ENCODE measurements at places on chromosomes 5 and 9.

DNA sequence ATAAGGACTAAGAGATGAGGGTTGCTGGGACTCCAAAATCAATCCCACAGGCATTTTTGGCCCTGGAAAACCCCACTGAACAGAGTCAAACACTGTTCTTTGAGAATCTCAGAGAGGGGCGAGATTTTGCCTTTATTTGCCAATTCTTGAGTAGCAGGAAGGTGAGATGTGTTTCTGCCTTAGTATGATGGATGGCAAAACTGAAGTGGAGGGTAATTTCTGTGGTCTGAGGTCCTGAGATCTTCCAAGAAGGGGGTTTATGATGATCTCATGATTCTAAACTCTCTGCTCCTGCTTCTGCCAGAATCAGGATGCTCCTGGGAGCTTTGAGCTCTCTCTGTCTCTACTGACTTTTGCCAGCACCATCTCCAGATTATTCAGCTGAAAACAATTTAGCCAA lies 174.8 kb upstream of the CLINT1 start:
- no peak for DNase-seq

DNA sequence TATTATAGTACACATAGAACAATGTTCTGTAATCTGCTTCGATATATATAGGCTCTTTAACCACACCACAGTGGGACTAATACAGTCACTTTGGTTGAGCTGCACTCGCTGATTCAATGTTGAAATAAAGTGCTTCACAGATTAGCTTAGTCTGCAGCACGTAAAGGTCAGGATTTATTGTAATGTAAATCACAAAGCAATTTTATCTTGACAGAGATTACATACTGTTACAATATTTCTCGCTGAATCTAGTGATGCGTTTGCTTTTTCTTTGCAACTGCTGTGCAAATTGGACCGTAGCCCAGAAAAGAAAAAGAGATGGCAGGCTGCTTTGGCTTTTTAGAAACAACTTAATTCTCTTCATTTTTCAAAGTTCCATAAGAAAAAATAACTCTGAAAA lies 52.9 kb downstream of the CETN3 start:
- no peak for DNase-seq

DNA sequence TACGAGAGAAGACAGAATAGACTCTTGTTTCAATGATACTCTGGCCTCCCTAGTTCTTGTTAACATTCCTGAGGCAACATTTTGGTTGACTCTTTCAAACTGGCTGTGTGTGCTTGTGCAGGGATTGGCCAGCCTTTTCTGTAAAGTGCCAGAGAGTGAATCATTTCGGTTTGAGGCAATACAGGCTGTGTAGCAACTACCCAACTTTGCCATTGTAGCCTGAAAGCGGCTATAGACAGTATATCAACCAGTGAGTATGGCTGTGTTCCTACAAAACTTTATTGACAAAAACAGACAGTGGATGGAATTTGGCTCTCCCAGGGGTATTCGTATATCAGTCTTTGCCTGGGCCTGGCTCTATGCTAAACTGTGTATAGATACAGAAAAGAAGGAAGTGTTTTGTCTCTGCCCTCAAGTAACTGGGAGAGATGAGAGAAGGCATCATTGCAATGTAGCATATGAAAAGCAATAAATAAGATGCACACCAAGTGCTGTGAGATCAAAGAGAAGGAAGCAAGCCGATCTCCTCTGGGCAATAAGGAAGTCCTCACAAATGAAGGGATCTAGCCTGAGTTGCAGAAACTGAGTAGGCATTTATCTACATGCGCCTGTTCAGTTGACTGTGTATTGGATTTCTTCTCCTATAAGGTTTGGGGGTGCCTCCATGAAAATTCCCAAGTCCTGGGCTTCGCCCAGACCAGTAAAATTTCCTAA lies 568.0 kb upstream of the KLF4 start:
- no peak for DNase-seq

DNA sequence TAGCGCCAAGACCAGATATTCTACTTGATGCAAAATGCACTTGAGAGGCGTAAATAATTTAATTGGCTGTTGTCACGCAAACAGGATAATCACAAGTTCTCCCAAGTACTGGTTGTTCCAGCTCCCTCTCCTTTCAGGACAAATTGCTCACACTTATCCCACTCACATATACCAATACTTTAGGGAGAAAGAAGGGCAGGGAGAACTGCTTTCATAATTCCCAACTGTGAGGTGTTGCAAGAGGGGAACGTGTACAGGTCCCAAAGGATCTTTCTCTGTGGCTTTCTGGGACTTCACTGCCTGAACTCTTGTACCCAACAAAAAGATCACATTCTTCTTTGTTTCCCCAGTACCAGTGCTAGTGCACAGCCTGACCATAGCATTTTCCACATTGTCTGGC lies 21.5 kb upstream of the TGFBI start:
- no peak for DNase-seq

GRCh38 chr9:137514691-137515337 lies 35.4 kb downstream of the PNPLA7 start:
- DNase-seq, result no peak

- no peak for DNase-seq
These were observed 50.0 kb upstream of the COL5A1 start for GRCh38 chr9:134591573-134591981.

DNA sequence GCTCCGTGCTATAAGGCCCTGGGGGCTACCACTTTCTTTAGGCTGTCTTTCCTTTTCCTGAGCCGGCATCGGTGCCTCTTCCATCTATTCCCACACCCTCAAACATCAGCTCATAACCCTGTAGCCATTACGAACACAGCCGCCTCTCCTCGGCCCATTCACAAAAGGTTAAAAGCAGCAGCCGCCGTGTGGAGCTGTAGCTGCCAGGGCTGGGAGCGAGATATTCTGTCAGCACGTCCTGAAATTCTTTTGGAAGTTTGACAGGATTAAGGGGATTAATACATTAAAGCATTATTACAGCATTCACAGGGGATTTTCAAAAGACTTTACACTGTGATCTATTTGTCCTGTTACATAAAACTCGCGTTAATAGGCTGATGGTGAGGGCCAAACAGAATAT lies 428.2 kb downstream of the CDK5RAP2 start:
- DNase-seq, result no peak

GRCh38 chr5:59276325-59276675 lies 617.2 kb downstream of the PDE4D start:
- no peak for DNase-seq

- DNase-seq, result no peak
These were observed 18.0 kb downstream of the OTULINL start for GRCh38 chr5:14599476-14600127.

- DNase-seq, result no peak
These were observed 62.0 kb upstream of the RNF130 start for GRCh38 chr5:180133551-180133950.

- no peak for DNase-seq
These were observed 63.8 kb upstream of the COL15A1 start for GRCh38 chr9:98879963-98880310.

DNA sequence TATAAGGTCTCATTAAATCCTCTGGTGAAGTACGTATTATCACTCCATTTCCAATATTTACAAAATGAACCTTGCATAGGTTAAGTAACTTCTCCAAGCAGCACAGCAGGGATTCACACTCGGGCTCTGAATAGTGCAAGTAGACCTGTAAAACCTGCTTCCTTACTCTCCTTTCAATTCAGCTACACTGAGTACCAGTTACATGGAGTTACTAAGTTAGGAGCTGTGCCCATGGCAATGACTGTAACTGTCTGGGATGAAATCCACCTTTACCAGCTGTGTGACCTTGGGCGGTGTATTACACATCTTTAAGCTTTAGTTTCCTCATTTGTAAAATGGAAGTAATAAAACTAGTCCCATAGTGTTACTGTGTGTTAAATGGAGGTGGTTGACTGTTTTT lies 15.9 kb upstream of the MOB3B start:
- no peak for DNase-seq

DNA sequence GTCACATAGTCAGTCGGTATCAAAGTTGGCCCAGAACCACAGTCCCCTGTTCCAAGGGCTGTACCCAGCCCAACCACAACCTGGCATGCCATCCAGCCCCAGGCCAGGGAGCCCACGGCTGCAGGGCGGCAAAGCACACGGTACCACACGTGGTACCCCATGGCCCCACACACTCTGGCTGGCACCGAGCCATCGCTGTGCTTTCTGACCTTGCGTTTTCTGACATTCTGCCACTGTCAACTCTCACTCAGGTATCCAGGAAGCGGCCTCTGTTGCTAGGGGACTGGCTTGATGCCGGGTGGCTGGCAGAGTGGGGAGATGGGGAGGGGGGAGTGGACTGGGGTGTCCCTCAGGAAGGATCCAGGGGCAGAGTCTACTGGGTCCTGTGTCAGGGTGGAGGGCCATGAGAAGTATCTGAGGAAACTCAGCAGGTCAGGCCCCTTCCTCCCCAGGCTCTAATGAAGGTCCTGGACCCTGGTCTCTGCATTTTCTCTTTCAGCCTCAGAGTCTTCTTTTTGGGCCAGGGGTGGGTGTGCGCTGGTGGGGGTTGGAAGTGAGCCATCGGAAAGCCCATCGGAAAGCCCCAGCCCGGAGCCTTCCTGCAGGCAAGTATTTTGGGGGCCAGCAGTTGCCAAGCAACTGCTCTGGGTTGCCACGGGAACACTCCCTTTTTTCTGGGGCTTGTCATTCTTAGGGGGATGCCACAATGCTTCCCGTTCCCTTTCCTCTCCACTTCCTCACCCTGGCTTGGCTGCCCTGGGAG lies 21.0 kb upstream of the RALGDS start:
- no peak for DNase-seq

DNA sequence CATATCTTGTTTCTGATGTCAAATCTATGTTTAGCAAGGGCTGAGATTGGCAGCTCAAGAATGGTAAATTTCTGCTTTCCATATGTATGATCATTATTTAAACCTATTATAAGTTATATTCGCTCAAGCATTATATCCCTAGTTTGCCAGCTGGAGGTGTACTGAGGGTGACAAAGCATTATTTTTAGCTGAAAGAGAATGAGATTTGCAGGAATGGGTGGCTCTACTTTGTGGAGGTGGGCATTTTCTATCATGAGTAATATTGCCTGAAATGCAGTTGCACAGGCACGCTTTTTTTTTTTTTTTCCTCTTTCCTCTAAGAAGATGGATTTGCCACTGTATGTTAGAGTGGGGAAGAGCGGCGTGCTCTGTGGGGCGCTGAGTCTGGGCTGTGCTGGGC lies 393.8 kb downstream of the EBF1 start:
- no peak for DNase-seq

- no peak for DNase-seq
These were observed 8.9 kb downstream of the IFNE start for GRCh38 chr9:21473236-21473635.

- no peak for DNase-seq
These were observed 174.2 kb downstream of the CACNA1B start for GRCh38 chr9:138051586-138052321.

GRCh38 chr5:44659334-44659733 lies 149.4 kb upstream of the MRPS30 start:
- DNase-seq, result no peak

DNA sequence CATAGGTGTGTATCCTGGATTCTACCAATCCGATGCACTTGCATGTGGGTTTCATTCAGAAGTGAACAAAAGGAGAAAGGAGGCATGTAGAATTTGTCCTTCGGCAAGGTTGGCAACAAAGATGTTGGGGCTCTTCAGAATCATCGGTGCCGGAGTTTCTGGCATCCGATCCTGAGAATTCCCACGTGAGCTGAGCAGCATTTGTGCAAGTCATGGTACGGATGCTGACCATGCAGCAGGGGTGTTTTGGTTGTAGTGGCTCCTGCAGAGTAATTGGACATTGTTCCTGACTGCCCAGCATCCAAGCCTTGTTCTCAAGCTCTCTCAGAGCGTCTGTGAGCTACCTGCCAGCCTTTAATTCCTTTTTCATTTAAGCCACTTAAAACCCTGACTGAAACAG lies 19.0 kb upstream of the POC5 start:
- no peak for DNase-seq

DNA sequence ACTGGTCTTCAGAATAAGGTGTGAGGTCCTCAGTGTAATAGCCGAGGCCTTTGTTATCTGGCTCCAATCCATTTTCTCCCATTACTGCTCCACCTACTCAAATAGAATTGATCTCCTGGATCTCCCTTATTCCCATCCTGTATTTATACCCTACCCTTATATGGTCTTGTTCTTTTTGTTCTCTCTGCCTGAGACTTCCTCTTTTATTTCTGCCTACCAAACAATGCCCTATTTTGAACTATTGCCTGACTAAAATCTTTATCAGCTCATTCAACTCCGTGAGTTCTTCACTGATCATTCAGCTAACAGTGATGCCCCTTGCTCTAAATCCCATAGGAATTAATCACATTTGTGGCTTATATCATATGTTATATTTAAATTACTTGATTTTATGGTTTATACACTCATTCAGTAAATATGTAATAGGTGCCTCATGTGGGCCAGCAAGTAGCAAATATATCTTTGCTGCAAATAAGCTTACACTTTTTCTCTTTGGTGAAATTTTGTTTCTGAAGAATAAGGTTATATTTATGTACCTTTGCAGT lies 417.5 kb upstream of the MEF2C start:
- no peak for DNase-seq

DNA sequence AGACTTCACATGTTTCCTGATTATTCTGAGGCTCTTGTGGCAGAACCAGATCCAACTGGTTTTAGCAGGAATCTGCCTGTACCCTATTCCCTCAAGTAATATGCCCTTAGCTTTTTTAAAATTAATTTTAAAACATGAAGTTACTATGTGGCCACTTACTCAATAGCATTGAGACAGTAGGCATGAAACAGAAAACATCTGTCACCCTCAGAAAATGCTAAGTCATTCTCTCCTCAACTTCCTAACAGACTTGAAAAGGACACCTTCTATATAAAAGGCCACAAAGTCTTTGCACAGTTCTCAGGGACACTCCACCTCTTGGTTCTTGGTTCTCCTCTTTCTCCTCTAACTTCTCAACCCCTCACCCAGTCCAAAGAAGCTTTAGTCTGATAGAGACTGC lies 277.8 kb downstream of the RAB3C start:
- DNase-seq, result no peak

GRCh38 chr5:10459080-10460055 lies 17.7 kb downstream of the ROPN1L start:
- no peak for DNase-seq

GRCh38 chr9:127129718-127130085 lies 7.3 kb upstream of the ANGPTL2 start:
- DNase-seq, result peak; percentile 17

DNA sequence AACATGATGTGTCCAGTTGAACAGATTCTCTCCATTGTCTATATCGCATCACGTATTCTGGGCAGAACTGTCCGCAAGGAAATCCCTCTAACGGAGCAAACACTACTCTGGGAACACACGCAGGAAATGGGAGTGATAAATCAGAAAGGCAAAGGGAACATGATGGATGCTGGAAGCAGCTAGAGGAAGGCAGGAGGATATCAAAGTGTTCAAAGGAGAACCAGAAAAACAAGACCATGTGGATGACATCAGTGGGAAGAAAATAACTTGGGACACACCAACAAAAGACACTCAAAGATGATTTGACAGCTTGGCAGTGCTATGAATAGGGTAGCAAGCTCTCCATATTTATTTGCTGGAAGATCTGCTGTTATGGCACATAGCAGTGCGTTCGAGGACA lies 142.9 kb downstream of the PLK2 start:
- DNase-seq, result no peak

DNA sequence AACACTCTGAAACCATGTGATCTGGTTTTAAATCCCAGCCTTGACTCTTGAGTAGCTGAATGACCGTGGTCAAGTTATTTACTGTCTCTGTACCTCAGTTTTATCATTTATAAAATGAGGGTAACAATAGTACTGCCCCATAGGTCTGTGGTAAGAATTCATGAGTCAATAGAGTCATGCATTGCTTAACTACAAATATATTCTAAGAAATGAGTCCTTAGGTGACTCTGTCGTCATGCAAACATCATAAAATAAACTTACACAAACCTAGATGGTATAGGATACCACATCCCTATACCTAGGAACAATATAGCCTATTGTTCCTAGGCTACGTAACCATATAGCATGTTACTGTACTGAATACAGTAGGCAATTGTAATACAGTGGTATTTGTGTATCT lies 20.3 kb upstream of the ABCA1 start:
- DNase-seq, result no peak
